Temporal lobe (tissue), 4 donors: ENCODE measurements at places on chromosomes 5 and 9. TPM values are rescaled to one million over a fixed set of nuclear protein-coding genes. Genes with fewer than 3 reads are reported as not detected.

Gene MCIDAS
- not detected for total RNA-seq

Gene C9orf153
- 0.25 TPM for total RNA-seq

Gene TTC16
- total RNA-seq = not detected

Gene PTTG1
- total RNA-seq = 14.8 TPM

Gene CAST
- total RNA-seq = 10.1 TPM

Gene PRUNE2
- 22.9 TPM for total RNA-seq

Gene PPP3R2
- total RNA-seq = under 0.01 TPM
